ENCODE measurements at places on chromosomes 6 and 20.
A peak's percentile ranks its signal among the peaks of the same experiment; 100 is the strongest.

- DNase-seq = peak; percentile 49
Measured at GRCh38 chr20:54980103-54980960, 504.9 kb downstream of the DOK5 start.

DNA sequence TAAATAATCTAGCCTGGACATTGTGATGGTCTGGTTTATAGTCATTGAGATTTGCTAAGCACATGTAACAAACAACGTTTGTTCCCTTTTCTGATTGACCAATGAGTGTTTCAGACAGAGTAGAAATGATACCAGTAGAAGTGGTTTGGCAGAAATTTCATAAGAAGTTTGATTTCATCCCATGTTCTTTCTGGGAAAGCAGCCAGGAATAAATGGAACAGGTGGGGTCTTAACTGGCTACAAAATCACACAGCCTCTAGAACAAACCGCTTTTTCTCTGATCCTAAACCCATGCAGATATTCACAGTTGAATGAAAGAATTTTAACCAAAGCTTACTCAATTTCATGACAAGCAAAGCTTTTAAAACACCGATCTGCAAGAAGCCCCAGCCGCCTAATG is 227.5 kb downstream of the UST start:
- DNase-seq = no peak

GRCh38 chr6:26267083-26267589 is 97.9 kb upstream of the BTN3A2 start:
- DNase-seq = no peak

- DNase-seq = peak; percentile 32
Measured at GRCh38 chr20:3670511-3670910, 7.3 kb upstream of the GFRA4 start.

GRCh38 chr6:83868639-83869038 is 9.2 kb downstream of the CYB5R4 start:
- peak; percentile 13 for DNase-seq
